ENCODE measurements at places on chromosomes 6 and 20.

GRCh38 chr6:39892490-39893129 is 41.7 kb downstream of the MOCS1 start:
- DNase-seq: no peak

GRCh38 chr6:129498950-129499842 is 210.8 kb downstream of the ARHGAP18 start:
- DNase-seq: peak; percentile 15

DNA sequence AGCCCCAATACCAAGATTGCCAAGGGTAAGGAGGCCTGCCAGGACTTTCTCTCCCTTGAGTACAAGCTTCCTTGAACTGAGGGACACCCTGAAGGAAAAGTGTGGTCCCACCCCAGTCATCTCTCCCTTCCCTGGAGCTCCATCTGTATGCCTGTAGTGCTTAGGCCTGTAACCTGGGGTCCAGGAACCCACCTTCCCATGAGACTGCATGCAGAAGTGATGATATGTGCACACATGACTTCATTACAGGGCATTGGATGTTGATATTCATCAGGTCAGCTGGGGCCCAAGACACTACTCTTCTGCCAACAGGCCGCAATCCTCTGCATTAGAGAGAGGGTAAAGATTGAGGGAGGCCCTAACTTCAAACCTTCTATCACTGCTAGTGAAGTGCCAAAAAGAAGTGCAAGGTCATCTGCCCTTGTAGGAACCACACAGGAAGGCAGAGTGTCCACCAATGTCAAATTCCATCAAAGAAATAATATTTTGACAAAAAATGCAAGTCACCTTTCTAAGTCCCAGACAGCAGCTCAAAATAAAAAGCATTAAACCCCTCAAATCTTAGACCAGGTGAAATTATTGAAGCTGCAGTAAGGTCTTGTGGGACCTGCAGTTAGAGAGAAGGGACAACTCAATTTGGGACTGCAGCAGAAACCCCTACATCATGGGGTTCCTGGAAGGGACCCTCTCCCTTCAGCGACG is 5.1 kb downstream of the HLA-F start:
- peak; percentile 28 for DNase-seq

DNA sequence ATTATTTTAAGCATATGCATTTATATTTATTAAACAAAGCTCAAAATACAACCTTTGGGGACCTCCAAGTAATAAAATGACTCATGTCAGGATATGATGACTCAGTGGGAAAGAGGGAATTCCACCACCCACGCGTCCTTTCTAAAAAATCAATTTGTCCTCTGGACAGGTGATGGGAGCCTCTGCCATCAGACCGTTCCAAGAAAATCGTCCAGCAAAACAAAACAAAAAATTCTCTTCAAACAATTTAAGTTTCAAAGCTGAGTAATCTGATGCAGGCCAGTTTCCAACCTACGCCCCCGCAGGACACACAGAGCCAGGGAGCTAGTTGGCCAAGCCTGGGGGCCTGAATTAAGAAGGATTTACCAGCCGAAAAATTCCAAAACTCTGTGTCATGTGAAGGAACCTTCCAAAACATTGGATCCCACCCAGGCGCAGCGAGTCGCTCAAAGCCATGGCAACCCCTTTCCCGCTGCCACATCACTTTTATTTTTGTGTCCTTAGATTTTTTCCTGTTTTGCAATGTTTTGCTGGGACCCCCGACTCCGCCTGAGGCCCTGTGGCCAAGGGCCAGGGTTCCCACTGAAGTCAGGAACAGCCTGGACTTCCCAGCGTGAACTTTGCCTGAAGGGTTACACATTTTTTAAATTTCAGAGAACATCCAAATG is 95.3 kb downstream of the NFATC2 start:
- DNase-seq: no peak

- DNase-seq: no peak
These were observed 221.9 kb downstream of the ADGRG6 start for GRCh38 chr6:142523515-142524375.

- DNase-seq: no peak
These were observed 4.6 kb downstream of the XKR7 start for GRCh38 chr20:31972471-31973021.

GRCh38 chr6:33018904-33019303 is 9.5 kb upstream of the HLA-DOA start:
- peak; percentile 71 for DNase-seq

DNA sequence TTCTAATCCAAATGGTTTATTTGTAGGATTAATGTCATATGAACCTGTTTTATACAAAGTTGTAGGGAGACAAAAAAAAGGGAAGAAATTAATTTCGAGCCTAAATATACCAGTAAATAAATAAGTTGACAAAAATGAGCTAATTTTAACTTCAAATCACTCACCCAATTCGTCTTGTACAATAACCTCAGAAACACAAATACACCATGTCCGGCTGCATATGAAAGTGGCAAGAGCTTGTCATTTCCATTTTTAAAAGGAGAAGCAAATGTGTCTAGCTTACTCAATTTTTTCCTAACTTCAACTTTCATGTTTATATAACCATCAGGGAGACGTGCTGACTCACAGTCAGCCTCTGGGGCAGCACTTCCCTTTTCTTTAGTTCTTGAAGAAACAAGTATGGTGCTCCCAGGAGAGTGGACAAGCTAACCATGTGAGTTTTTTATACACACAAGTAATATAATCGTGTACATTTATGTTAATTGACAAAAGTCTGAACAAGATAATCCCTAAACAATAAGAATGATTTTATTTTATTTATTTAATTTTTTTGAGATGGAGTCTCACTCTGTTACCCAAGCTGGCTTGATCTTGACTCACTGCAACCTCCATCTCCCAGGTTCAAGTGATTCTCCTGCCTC is 55.5 kb upstream of the SGK1 start:
- no peak for DNase-seq

GRCh38 chr6:158411998-158412397 is 99.7 kb downstream of the TULP4 start:
- no peak for DNase-seq

GRCh38 chr6:42010185-42010891 is 40.0 kb upstream of the TAF8 start:
- DNase-seq: no peak

GRCh38 chr6:168985705-168986104 is 267.9 kb downstream of the THBS2 start:
- no peak for DNase-seq

DNA sequence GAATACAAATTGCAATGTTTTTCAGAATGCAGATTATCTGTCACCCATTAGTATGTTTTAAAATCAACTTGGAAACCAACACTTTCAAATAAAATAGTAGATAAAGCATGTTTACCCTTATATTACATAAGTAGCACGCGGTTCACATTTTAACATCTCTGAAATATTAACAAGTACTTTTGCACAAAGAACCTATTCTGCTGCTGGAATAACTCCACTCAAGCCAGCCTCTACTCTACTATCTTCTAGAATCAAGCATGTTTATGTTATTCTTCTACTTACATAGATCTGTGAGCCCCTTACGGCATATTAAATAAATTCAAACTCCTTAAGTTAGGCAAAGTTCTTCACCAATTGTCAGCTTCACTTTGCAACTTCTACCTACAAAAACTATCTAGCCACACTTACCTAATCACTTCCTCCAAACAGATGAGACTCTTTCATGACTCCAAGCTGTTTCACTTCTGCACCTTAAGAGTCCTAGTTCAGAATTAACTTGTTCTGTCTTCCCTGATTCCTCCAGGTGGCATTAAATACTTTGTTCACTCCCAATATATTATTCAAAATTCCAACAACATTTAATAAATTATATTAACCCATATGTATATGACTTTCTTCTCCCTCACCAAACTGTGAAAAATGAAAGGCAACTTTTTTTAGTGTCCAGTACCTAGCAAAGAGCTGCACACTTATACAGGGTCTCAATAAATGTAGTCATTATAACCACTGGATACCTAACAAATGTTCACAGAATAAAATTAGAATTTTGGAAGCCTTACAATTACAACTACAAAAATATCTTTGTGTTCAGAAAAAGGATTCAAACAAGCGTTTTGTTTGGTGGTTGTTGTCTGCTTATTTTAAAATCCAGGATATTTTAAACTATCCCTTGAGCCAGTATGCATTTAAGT is 12.1 kb downstream of the CEP85L start:
- DNase-seq: no peak

DNA sequence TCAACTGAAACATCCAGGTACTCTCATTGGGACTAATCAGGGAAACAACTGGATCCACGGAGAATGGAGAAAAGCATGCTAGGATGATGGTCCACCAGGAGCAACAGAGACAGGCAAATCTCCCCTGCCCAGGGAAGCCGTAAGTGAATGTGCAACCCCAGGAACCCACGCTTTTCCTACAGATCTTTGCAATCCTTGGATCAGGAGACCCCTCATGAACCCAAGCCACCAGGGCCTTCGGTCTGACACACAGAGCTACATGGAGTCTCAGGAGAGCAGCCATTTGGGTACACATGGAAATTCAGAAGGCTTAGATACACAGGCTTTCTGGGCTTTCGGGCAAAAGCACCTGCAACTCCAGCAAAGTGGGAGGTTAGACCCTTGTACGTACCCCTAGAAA is 122.1 kb upstream of the PTCHD4 start:
- DNase-seq: no peak

DNA sequence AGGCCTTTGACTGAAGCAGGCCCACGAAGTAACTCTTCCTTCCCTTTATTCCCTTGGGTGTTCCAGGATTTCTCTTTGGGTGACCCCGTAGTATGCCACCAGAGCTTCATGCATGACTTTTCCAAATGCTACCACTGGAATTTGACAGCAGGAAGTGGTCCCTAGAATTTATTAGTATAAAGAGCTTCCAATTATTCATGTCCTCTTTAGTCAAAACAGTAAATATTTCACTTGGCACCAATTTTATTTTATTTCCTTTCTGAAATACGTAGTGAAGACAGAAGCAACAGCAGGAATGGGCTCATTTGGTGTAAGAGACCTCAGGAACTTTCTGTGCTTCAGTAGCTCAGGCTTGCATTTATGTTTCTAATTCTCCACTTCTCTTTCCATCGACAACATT is 151.3 kb downstream of the LCA5 start:
- DNase-seq: no peak

DNA sequence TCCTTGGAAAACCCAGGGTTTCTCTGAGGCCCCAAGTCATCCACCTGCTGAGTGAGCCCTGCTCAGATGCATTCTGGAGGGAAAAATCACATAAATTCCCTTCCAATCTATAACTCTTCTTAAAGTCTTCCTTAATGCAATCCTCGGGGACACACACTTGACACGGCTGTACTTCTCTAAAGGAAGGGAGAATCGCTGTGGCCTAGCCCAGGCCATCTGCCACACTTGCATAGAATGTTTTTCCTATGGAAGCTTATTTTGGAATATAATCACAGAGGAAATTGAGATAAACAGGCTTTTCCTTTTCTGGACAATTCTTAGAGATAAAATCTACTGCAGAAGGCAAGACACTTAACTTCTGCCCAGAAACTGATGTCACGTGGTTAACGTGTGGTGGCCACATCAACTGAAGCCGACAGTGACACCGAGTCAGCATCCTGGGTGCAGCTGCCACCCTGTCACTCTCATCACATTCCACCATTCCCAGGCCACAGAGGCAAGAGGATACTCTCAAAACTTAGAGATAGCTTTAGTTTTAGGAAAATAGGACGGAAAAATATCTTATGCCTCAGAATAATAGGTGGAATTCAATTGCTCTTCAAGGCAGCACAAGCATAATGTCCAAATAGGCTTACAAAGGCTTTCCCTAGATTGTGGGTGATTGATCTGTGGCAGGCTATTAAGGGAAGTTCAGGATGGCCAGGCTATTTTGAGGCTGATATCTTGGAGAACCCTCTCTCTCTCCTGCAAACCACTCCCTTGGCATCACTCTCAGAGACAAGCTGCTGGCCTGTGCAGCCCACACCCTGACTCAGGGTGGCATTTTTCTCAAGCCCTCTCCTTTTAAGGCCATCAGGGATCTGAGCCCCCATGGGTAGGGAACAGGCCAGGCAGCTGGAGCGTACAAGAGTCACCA is 29.6 kb downstream of the PSMB1 start:
- no peak for DNase-seq

GRCh38 chr6:89430201-89430962 is 2.6 kb upstream of the ANKRD6 start:
- DNase-seq: no peak

GRCh38 chr6:29964887-29965562 is 22.7 kb downstream of the HLA-A start:
- DNase-seq: no peak

- no peak for DNase-seq
These were observed 50.4 kb upstream of the MPC1 start for GRCh38 chr6:166433096-166433495.

DNA sequence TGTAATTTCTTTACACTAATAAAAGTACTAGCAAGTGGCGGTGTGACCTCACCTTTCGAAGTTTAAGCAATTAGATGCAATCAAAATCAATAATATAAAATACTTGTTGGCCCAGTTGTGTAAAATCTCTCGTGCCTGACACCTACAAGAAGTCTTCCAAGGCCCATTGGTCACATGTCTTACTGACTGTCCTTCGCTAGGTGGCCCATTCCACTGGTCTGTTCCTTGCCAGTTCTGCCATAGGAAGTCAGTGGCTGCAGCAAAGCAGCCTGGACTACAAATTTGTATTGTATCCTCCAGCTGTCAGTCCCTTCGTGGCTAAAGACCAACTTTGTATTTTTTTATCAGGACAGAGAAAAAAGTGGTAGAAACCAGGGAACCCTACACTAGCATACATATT is 61.8 kb downstream of the CYB5R4 start:
- DNase-seq: no peak

DNA sequence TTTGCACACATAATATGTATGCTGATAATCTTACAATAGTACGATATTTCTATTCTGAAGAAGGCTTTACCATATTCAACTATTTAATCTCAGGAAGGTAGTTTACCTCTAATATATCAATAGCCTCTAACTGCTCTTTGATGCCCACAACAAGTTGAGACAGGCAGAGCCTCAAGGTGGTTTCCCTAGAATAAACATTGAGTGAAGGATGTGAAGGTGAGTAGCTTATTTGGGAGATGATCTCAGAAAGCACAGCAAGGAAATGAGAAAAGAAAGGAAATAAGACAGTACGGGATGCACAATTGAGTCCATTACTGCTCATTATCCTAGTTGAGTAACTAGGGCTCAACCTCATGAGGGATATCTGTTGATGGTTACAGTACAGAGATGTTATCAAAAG is 638.4 kb downstream of the MAFB start:
- no peak for DNase-seq

GRCh38 chr6:43743682-43744381 is 26.2 kb upstream of the VEGFA start:
- no peak for DNase-seq

DNA sequence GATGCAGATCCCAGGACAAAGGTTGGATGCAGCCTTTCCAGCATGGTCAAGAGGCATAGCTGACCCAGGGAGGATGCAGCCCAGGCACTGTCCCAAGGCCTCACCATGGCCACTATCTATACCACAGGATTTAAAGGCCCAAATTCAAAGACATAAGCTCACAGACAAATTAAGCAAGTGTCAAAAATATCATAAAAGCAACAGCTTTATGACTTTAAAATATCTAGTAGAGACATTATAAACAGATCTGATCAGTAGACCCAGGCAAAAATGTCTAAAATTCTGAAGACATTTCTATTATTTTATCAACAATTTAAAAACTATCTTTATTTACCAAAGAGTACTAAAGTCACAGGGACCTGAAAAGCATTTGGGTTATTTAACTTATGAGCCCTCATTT is 373.5 kb downstream of the CDC5L start:
- no peak for DNase-seq

Data from memory B cell (primary cell).